ENCODE measurements at places on chromosomes 16 and 17.
A peak's percentile ranks its signal among the peaks of the same experiment; 100 is the strongest.

DNA sequence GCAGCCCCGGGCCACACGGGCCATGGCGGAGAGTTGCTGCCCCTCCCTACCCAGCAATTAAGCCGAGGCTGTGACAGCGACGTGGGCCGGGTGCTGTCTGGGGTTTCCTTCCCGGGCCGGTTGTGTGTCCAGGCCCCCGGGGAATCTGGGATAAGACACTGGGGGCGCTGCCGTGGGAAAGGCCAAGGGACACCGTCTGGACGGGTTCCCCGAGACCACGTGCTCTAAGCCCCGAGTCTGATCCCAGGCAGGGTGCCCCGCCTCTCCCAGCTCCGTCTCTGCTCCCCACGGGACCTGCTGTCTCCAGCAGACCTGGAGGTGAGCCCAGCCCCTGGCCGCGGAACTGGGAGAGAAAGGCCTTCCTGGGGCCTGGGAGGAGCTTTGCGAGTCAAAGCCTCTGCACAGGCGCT, 92.2 kb downstream of the IRX3 start:
- H3K27me3 ChIP-seq, result no peaks in the 10 kb centered on the region
- peaks cover 18% of the 10 kb centered on the region for H3K4me1 ChIP-seq
- H3K4me3 ChIP-seq, result peak overlapping the region; percentile 57
- peak; percentile 89 for DNase-seq
- no peaks in the 10 kb centered on the region for H3K36me3 ChIP-seq
- H3K27ac ChIP-seq, result peak overlapping the region; percentile 86

DNA sequence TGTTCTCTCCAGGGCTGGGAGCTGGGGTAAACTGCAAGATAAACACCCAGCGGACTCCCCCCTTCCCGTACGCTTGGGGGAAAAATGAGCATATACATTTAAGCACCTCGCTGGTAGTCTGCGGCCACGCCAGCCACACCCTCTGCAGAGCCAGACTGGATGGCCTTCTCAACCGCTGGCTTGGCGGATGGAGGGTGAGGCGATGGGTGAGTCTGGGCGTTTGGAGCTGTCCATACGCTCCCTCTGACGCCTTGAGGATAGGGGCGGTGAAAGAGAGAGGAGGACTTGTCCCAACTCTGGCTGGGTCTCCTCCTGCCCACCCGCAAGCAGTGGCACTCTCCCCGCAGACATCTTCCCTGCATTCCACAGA, 1.0 kb downstream of the ITGA3 start:
- H3K36me3 ChIP-seq, result no peaks in the 10 kb centered on the region
- no peaks in the 10 kb centered on the region for H3K27me3 ChIP-seq
- H3K27ac ChIP-seq, result peak overlapping the region; percentile 97
- no peak for DNase-seq

DNA sequence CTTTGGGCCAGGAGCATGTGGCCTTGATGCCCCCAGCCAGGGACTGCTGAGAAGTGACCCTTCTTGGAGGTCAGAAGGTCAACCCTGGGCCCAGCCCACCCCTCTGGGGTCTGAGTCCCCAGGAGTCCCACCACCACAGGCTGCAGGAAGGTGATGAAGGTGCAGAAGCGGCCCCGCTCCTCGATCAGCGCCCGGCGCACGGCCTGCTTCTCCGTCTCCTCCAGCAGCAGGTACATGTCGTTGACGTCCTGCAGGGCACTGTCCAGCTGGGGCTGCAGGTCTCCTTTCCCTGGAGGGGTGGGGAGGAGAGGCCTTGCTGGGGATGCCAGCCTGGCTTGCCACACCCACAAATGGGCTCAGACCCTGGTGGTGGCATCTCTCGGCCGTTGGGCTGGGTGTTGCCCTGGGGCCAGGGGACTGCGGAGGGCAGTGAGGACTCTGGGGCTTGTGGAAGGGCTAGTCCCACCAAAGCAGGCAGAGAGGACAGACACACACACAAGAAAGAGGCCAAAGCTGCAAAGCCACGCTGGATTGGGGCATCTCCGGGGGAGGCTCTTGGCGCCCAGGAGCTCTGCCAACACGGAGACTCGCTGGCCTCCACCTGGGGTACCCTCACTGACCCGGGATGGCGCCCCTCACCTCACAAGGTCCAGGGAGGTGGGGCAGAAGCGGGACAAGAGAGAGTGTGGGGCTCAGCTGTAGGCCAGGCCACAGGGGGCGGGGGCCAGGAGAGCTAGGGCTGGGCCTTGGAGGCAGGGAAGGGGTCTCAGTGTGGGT, 7.5 kb downstream of the MTSS2 start:
- H3K4me3 ChIP-seq, result no peak overlapping the region
- peaks cover 41% of the 10 kb centered on the region for H3K4me1 ChIP-seq
- H3K27me3 ChIP-seq, result no peaks in the 10 kb centered on the region
- peaks cover 83% of the 10 kb centered on the region for H3K36me3 ChIP-seq

GRCh38 chr17:28279411-28279810, 39.6 kb upstream of the TMEM97 start:
- no peak for DNase-seq
- H3K27ac ChIP-seq, result no peak overlapping the region
- H3K27me3 ChIP-seq, result no peaks in the 10 kb centered on the region
- H3K4me1 ChIP-seq, result no peaks in the 10 kb centered on the region
- H3K4me3 ChIP-seq, result no peak overlapping the region
- no peaks in the 10 kb centered on the region for H3K36me3 ChIP-seq

GRCh38 chr16:73204359-73205152, 156.6 kb upstream of the ZFHX3 start:
- peaks cover 10% of the 10 kb centered on the region for H3K4me1 ChIP-seq
- H3K36me3 ChIP-seq, result no peaks in the 10 kb centered on the region
- no peaks in the 10 kb centered on the region for H3K27me3 ChIP-seq
- DNase-seq, result no peak

GRCh38 chr16:31214708-31215286, 878 bp downstream of the TRIM72 start:
- no peaks in the 10 kb centered on the region for H3K4me1 ChIP-seq
- H3K4me3 ChIP-seq, result peak overlapping the region; percentile 45
- peaks cover 36% of the 10 kb centered on the region for H3K27me3 ChIP-seq
- no peak for DNase-seq
- H3K27ac ChIP-seq, result no peak overlapping the region
- no peaks in the 10 kb centered on the region for H3K36me3 ChIP-seq

DNA sequence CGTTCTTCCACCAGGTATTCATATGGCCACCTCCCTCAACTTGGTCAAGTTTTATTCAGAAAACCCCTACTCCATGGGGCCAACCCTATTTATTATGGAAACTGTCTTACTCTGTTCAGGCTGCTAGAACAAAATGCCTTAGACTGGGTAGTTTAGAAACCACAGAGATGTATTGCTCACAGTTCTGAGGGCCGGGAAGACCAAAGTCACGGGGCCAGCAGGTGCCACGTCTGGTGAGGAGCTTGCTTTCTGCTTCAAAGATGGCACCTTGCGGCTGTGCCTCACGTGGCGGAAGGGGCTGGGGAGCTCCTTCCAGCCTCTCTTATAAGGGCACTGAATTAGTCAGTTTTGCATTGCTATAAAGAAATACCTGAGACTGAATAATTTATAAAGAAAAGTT, 74.3 kb downstream of the AXIN2 start:
- peak overlapping the region; percentile 65 for H3K27ac ChIP-seq
- peaks cover 2% of the 10 kb centered on the region for H3K27me3 ChIP-seq
- no peak for DNase-seq
- no peak overlapping the region for H3K4me3 ChIP-seq
- no peaks in the 10 kb centered on the region for H3K36me3 ChIP-seq

DNA sequence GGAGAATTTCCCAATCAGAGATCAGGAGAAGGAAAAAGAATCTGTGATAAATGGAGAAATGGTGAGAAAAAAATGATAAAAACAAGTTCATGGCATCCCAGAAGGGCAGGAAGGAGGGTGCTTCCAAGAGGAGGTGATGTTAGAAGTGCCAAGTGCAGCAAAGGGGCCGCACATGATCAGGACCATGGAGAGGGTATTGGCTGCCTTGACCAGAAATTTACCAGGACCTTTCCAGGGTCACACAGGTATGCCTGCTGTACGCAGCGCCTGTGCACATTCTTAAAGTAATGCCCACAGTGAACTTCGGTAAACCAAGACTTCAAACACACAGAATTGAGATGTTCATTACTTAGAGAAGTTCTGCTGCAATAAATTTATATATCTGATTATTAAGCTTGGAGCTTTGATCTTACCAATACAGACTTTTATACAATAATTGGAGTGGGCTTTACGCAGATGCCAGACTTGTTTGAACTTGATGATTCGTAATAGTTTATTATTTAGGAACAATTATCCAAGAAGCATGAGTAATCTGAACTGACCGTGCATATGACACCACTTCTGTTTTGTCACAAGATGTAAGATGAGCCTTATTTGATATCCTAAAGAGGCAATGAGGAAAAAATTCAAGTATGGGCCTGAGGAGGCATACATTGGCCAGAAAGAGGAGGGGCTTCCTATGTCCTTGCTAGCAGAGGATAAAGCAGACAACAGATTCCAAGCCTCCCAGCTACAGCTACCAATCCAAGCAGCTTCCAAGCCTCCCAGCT, 2.2 kb upstream of the KRT33A start:
- H3K36me3 ChIP-seq, result no peaks in the 10 kb centered on the region
- no peaks in the 10 kb centered on the region for H3K4me1 ChIP-seq
- DNase-seq, result no peak
- no peaks in the 10 kb centered on the region for H3K27me3 ChIP-seq
- no peak overlapping the region for H3K4me3 ChIP-seq
- no peak overlapping the region for H3K27ac ChIP-seq

DNA sequence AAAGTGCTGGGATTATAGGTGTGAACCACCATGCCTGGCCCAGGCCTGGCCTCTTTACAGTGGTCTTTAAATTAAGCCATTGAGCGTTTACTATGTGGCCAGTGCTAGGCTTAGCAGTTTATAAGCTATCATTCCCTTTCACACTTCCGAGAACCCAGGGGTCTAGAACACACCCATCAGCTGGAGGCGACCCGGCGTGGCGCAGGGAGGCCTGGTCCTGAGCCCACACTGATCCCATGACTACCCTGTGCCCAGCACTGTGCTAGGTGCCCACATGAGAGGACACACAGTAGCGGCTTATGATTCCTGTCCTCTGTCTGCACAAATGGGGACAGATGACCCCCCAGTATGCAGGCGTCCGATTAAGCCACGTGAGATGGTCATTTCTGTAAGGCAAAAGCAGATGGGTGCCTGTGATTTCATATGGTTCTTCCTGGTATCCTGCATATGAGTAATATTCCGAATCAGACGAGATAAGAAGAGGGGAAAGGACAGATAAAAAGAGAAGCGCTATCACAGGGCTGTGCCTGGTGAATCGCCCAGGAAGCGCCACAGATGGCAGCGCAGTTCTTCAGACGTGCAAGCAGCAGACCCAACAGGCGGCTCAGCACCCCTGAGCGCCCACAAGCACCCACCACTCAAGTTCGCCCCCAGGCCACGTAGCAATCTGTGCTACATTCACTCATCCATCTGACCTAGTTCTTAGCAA, 5.3 kb downstream of the OSGIN1 start:
- H3K4me3 ChIP-seq, result no peak overlapping the region
- peaks cover 56% of the 10 kb centered on the region for H3K36me3 ChIP-seq
- H3K27me3 ChIP-seq, result no peaks in the 10 kb centered on the region

DNA sequence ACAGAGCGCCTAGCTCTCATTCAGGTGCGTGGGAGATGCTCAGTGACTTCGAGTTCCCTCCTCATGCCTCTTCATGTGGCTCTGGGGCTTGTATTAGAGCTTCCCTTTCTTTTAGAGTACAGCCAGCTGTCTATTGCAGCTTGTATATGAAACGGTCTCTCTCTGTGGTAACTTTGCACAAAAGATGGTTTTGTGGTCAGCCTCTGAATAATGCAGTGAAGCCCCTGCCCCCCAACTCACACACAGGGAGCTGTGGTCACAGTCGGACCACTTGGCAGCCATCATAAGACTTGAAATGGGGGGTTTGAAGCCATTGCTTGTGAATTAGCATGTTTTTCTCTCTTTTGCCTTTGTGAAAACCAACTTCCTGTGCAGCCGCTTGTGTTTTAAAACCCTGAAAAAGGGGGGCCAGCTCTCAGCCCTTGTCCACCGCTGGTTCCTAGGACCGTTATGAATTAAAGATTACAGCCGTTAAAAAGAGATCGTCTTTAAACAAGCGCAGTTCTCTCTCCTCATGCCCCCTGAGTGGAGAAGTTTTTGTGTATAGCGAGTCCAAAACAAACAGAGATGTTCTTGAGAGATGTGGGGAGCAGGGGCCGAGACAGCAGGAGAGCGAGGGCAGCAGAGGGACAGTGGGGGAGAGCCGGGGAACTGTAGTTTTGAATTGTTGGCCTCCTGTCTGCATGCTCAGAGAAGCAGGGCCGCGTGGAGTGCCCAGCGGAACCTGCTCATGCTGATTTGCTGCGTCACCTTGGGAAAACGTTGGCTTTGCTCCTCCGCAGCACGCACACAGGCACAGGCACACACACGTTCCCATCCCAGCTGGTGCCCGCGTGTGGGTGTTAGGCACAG, 199.0 kb downstream of the MSI2 start:
- H3K36me3 ChIP-seq, result no peaks in the 10 kb centered on the region
- no peaks in the 10 kb centered on the region for H3K27me3 ChIP-seq
- H3K27ac ChIP-seq, result no peak overlapping the region
- no peak overlapping the region for H3K4me3 ChIP-seq
- peaks cover 20% of the 10 kb centered on the region for H3K4me1 ChIP-seq
- DNase-seq, result no peak

GRCh38 chr17:38571833-38572668, 33.7 kb downstream of the SRCIN1 start:
- no peak overlapping the region for H3K27ac ChIP-seq
- H3K36me3 ChIP-seq, result no peaks in the 10 kb centered on the region
- no peak for DNase-seq
- H3K4me3 ChIP-seq, result peak overlapping the region; percentile 41

Data from tibial artery (tissue), 4 donors.